ENCODE measurements at places on chromosomes 13 and 19.

- peak; percentile 80 for DNase-seq
Measured at GRCh38 chr13:114148521-114148855, 16.1 kb upstream of the RASA3 start.

DNA sequence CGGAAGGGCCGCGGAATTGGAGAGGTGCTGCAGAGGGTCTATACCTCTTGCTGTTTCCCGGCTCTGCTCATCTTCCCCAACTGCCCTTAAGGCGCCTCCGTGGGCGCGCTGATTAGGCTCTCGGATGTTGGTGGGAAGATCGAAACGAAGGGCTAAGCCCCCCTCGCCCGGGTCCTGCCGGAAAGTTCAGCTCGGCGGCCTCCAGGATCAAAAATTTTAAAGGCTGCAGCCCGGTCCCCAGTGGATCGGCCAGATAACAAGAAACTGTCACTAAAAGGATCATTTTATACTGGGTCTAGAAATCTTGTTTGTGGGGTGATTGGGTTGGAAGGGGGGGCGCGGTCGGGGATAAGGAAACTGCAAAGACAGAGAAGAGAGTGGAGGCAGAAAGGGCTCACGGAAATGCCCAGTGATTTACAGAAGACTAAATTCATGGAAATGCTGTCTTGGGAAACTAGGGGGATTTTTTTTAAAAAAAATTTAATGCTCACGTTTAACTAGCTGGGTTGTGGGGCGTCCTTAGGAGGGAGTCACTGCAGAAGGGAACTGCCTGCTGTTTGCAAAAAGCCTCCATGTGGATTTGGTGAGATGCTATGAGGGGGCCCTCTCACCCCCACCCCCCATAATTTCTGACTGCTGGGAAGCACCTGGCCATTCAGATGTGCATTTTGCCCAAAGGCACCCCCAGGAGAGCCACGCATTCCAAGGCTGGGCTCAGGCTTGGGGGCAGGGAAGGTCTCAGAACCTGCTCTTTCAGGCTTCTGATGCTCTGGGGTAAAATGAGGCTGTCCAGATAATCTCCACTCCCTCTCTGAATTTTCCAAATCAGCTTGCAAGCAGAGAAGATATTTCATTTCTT is 7.7 kb downstream of the CDX2 start:
- DNase-seq = no peak

DNA sequence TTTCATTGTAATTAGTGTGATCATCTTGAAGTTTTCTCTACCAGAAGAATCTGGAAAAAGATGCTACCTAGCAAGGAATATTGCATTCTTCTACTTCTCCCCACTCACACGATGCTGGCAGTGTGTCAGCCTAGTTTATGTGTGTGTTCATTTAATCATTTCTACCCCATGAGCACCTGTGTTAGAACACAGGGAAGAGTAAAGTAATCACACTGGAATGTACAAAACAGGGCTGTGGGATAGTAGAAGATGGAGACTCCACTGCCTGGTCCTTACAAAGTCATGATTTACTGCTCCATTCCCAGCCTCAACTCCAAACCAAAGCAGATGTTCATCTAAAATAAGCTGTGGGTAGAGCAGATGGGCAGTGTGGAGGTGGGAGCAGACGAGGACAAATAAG is 47.7 kb upstream of the RGCC start:
- no peak for DNase-seq

GRCh38 chr13:22112956-22113745 is 442.3 kb downstream of the FGF9 start:
- DNase-seq = no peak

DNA sequence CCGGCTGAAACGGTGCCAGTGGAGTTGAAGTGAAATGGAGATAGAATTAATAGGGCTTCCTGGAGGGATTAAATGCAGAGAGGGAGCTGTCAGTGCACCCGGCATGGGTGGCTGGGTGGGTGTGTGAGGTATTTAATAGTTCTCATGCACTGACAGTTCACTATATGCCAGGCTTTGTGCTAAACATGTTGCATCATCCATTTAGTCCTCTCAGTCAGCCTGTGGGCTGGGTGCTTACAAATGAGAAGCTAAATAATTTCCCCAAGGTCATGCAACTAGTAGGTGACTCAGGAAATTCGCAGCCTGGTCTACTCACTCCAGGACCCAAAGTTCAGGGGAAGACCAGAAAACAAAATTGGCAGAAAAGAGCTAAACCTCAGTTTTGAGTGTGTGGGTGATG is 63.5 kb upstream of the SPATA13 start:
- DNase-seq = no peak

DNA sequence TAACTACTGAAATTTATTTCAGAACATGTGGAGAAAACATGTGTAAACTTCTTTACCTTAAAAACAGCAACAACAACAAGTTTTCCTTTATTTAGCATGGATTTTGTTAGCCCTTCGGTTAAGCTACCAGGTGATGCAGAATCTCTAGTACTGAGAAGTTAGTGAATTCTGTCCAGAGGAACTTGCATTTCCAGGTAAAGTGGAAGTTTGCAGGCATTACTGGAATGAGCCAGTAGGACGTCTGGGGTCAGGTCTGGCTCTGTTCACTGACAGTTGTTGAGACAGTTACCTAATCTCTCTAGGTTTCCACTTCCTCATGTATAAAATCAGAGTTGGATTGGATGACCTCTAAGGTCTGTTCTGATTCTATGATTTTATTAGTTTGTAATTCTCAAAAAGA is 244.3 kb downstream of the OLFM4 start:
- DNase-seq = no peak

- DNase-seq = no peak
Measured at GRCh38 chr19:8336072-8336569, 6.9 kb downstream of the KANK3 start.

GRCh38 chr19:2675892-2676291 is 26.6 kb downstream of the GNG7 start:
- DNase-seq = no peak

- no peak for DNase-seq
Measured at GRCh38 chr13:109394311-109394988, 391.9 kb downstream of the IRS2 start.

DNA sequence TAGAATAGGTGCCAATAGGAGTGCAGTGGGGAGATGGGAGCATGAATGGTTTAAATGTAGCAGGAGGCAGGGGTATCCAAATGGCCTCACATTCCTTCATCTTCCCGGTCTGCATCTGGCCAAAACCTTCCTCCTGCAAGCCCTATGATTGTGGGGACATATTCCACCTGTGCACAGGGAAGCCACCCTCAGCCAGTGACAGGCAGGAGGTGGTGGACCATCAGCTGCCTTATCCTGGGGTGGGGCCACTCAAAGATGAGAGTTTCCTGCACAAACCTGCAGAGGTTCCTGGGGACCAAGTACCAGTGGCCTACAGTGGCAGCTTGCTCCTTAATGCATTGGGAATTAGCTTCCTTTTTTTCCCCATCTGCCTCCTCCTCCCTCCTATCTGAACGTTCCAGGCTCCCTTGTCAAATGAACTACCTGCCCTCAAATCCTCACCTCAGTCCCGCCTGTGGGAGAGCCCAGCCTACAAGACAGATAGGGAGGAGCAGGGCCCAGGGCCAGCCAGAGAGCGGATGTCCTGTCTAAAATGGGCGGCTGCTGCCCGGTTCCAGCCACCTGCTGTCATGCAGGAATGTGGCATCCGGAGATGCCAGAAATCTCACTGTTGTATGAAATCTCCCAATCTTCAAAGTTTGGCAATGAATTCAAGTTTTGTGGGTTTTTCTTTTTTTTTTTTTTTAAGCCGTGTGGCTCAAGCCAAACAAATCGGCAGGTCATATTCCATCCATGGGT is 85.0 kb downstream of the TSHZ3 start:
- no peak for DNase-seq

GRCh38 chr19:57746580-57747471 is at the start of gene ZNF776:
TSS of gene ZNF776 (plus strand) at chr19:57746815. CDS start at chr19:57747059, 244 bp downstream.
- peak; percentile 72 for DNase-seq

DNA sequence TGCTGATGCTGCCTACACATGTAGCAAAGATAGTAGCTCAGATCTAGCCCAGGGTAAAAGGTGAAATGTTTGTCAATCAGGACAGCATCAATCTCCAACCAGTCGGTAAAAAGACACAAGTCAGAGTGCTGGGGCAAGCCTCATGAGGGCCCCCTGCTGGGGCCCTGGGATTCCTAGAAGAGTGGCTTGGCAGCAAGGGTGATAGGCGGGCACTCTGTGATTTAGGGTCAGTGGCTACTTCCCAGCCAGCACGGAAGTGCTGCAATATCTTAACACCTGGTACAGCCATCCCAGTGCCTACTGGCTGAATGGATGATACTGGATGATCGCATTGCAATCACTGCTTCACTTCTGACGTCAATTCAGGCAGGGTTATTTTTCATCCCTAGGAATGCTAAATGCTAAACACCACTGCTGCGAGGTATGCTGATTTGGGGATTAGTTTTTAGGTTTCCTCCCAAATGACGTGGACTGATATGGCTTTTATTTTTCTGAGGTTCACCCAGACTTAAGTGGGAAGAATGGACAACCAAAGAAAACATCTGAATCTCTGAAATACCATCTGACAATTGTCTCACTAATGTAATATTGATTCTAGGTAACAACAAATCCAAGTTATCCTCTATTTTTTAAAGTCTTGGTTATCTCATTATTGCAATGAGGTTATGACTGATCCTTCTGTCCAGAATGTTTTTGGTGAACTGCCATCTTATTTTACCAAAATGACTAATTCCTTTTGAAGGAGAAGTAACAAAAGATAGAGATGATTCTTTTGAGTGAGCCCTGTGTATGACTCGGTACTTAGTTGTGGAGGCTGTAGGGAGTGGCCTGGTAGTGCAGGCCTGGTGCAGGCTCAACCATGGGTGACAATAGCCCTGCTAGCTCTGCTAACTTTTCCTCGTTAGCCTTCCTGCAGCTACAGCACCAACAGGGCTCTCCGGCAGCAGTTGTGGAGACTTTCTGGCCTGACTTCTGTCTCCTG is 432.5 kb downstream of the FGF9 start:
- no peak for DNase-seq

GRCh38 chr13:47298506-47298905 is 401.7 kb upstream of the HTR2A start:
- no peak for DNase-seq

DNA sequence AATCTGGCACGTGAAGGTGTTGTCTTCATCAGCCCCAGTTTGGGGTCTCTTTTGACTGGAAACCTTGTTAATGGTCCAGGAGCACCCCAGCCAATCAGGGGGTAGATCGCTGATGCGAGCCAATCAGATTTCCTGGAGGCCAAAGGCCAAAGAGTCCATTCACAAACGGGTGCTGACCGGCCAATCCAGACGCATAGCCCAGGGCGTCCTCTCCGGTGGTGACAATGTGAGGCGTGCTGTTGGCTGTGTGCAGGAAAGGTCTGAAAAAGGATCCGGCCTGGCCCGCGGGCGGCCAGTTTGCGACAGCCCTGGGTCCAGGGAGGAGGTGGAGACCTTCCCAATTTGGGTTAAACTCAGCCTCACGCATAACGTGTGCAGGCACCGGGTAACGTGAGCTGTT is 3.1 kb downstream of the MAST3 start:
- DNase-seq = no peak

GRCh38 chr19:30492586-30493270 is 120.5 kb downstream of the ZNF536 start:
- DNase-seq = no peak

DNA sequence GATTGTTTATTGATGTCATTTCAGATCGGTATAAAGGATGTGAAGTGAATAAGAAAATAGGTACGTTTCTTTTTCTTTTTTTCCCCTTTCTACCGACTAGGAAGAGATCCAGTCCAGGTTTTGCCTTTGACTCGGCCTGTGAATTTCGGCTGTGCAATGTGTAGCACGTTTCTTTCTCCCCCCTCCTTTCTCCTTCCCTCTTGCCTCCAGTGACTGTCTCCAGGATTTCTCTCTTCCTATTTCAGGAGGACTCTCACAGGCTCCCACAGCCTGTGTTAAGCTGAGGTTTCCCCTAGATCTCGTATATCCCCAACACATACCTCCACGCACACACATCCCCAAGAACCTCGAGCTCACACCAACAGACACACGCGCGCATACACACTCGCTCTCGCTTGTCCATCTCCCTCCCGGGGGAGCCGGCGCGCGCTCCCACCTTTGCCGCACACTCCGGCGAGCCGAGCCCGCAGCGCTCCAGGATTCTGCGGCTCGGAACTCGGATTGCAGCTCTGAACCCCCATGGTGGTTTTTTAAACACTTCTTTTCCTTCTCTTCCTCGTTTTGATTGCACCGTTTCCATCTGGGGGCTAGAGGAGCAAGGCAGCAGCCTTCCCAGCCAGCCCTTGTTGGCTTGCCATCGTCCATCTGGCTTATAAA is at the start of gene GPC6:
GPC6 (plus strand) TSS at position 185 of the 657 bp plus-strand sequence.
- no peak for DNase-seq

DNA sequence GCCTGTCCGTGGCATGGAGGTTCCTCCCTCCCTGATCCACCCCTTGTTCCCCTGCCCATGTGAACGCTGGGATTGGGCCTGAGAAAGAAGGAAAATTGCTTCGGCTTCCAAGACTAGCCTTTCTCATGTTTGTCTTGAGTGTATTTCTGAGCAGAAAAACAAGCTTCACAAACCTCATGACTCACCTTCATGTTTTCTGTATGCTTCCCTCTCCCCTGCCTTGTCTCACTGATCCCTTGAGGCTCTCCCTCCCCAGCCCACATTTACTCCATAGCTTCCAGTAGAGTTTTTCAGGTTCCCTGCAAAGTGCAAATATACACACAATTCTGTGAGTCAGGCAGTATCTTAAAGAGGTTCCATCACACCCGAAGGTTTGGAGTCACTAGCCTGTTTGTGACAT is 572.4 kb downstream of the UQCRFS1 start:
- no peak for DNase-seq

- DNase-seq = peak; percentile 92
Measured at GRCh38 chr19:19643158-19644053, at the start of gene GMIP. TSS of gene GMIP (minus strand) at chr19:19643657. CDS start at chr19:19643529, 128 bp downstream.

GRCh38 chr19:41695745-41696144 is 7.7 kb upstream of the CEACAM7 start:
- no peak for DNase-seq

DNA sequence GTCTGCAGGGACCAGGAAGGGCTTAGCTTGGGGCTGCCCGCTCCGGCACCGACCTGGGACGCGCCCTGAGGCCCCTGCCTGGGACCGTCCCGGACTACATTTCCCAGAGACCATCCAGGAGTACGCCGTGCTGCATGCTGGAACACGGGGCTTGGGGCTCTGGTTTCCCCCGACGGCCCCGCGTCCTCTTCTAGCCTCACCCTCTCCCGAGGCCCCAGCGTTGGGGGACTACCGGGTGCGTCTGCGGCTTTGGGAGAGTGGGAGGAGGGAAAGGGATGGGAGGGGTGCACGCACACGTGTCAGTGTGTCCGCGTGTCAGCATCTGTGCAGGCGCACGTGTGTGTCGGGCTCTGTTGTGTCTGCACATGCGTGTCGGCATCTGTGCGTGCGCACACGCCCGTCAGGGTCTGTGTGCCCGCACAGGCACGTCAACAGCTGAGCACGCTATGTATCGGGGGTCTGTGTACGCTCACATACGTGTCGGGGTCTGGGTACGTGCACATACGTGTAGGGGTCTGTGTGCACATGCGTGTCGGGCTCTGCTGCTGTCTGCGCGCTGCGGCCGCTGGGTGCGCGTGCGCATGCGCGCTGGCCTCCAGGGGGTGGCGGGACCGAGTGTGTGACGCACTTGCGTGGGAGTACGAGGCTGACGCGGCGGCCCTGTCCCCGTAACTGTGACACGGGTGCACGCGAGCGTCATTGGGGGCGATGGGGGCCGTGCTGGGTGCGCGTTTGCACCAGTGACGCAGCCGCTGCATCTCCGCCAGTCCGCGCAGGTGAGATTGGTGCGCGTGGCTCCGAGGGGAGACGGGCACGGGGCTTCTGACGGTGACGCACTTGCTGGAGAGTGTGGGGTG is at the start of gene ZNF331:
ZNF331 (plus strand) TSS at position 625 of the 857 bp plus-strand sequence. CDS start 31,232 bp downstream, outside the sequence.
- DNase-seq = peak; percentile 91

GRCh38 chr13:97727991-97728390 is 225.5 kb upstream of the IPO5 start:
- no peak for DNase-seq

GRCh38 chr19:28864577-28865042 is 348.3 kb downstream of the UQCRFS1 start:
- no peak for DNase-seq
